ENCODE measurements at places on chromosomes 6 and 20.

DNA sequence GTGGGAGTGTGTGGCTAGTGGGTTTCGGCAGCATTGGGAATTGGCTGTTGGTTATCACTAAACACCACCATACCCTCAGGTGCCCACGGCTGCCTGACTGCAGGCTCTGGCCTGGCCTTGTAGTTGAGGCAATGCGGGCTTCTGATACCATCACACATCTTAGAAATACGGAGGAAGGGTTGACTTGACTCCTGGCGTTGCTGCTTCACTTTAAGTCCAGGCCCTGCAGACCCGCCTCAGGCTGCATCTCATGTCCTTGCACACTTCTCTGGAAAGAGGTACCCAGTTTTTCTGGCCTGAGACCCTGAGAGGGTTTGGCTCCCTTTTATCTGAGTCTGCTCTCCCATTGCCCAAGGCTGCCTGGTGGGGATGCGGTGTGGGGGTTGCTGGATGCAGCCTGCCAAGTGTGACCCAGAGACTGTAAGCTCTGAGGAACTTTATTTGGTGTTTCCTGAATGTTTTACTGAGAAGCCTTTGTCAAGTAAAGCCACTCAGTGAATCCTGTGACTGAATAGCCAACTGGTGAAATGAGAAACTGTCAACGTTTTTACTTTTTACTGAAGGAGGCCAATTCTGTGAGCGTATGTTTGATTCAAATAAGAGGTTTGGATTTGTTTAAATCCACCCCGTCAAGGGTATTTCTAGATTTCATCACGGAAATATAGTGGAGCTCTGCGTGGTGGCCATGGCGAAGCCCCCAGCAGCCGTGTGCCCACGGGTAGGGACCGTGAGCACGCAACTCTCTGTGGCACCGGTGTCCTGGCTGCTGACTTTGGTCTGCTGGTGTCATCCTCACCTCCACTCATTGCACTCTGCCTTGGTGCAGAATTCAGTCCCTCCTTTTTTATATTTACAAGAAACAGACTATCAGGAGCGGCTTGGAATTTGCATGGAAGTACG is 160.1 kb downstream of the DTNBP1 start:
- no peak for DNase-seq

GRCh38 chr20:8433291-8433690 is 301.2 kb downstream of the PLCB1 start:
- no peak for DNase-seq

DNA sequence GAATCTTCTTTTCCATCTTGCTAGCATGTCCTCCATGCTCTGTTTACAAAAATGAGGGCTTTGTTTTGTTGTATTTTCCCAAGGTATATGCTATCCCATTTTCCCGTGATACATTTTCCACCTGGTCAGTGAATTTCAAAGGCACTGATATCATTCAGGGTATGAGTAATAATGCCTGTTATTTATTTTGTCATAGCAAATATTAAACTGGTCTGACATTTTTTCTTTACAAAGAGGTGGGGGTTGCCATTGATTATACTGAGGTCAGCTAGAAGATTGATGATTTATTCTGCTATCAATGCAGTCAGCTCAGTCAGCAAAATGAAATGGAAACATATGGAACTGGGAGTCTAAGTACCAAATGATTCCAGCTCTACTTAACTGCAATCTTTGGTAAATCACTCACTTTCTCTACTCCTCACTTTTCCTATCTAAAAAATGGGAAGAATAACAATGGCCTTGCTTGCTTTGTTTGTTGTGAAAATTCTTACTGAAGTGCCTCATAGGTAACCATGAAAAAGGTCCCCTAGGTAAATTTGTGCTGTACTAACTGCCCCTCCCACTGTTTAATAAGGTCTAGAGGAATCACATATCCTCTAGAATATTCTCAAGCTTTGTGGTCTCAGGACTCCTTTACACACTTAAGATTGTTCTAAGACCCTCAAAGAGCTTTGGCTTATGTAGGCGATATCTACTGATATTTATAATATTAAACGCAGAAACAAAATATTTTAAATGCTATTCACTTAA is 64.0 kb downstream of the ARHGAP18 start:
- no peak for DNase-seq

GRCh38 chr6:64482631-64483030 is 847.0 kb downstream of the PHF3 start:
- DNase-seq: no peak

DNA sequence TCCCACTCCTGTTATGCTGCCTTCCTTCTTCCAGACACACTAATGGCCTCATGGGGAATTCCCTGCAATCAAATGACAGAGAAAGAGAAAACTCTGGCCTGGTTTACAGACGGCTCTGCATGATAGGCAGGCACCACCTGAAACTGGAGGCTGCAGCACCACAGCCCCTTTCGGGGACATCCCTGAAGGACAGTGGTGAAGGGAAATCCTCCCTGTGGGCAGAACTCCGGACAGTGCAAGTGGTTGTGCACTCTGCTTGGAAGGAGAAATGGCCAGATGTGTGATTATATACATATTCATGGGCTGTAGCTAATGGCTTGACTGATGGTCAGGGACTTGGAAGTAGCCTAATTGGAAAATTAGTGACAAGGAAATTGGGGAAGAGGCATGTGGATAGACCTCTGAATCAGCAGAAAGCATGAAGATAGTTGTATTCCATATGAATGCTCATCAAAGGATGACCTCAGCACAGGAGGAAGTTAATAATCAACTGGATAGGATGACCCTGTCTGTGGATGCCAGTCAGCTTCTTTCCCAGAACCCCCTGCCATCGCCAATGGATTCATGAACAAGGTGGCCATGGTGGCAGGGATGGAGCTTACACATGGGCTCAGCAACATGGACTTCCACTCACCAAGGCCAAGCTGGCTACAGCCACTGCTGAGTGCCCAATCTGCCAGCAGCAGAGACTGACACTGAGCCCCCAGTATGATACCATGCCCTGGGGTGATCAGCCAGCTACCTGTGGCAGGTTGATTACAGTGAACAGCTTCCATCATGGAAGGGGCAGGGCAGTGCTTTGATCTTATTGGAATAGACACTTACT is 44.5 kb upstream of the VSX1 start:
- no peak for DNase-seq

DNA sequence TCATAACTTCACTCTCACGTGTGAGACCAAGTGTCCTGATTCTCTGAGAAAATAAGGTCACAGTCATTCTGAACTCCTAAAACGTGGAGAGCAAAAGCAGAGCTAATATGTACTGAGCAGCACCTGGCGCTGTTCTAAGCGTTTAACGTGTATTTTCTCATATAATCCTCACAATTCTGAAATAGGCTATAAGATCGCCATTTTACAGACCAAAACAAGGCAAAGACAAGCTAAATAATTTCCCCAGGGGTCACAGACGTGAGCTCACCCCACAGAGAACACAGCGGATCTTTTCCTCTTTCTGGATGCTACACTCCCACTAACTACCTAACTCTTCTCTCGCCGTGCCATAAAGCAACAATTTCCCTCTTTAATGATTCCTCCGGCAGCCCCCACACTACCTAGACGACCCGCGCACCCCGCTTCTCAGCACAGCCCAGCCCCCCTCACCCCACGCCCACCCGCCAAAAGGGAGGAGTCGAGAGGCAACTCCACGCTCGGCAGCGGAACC is 636 bp downstream of the SUPT3H start:
- no peak for DNase-seq

- no peak for DNase-seq
Observed at GRCh38 chr20:50518270-50518721, 8.1 kb downstream of the PTPN1 start.

GRCh38 chr6:7270320-7271204 is 42.4 kb downstream of the SSR1 start:
- no peak for DNase-seq

DNA sequence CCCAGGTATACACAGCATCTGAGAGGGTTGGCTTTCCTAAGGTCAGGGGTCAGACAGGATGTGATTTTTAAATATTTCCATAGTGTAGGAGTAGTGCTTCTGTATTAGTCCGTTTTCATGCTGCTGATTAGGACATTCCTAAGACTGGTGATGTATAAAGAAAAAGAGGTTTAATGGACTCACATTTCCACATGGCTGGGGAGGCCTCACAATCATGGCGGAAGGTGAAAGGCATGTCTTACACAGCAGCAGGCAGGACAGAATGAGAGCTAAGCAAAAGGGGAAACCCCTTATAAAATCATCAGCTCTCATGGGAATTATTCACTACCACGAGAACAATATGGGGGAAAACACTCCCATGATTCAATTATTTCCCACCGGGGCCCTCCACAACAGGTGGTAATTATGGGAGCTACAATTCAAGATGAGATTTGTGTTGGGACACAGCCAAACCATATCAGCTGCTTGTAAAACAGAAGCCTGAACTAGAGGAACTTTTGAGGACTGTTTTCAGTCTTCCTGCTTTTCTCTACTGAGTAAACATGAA is 91.0 kb upstream of the MEI4 start:
- DNase-seq: no peak

- no peak for DNase-seq
Observed at GRCh38 chr20:24783631-24784492, 165.2 kb upstream of the CST7 start.

GRCh38 chr6:36269834-36270705 is at the start of gene PNPLA1:
PNPLA1 (plus strand) TSS chr6:36270060; CDS start chr6:36270460, 400 bp downstream.
- no peak for DNase-seq

GRCh38 chr6:148307405-148307804 is 35.2 kb upstream of the SASH1 start:
- no peak for DNase-seq

DNA sequence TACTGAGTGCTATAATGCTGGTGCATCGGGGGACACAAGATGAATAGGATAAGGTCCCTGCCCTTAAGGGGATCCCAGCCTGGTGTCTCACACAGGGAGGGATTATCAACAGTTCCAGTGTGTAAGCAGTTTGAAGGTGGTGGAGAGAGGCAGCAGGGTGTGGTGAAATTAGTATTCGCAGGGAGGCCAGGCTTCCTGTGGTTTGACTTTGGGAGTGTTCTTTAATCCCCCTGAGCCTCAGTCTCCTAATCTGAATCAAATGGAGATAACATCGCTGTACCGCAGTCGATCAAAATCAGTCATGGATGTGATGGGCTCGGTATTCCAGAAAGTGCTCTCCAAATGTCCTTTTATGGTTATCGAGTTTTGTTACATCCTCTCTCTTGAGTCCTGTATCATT is 288.1 kb upstream of the SUPT3H start:
- DNase-seq: no peak

DNA sequence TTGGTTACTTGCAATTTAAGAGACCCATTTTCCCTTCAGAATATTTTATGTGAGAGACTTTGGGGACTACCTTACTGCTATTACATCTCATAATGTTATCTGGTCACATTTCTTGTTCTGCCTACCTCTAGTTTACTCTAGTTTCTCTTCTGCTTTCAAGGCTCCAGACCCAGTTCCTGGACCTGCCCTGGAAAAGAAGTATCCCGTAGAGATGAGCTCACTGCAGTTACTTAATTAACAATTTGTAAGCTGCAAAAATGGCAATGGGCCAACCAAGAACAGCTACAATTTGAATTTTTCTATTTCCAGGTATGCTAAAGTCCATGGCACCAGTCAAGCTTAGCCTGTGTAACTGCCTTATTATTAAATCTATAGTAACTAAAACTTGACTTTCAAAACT is 25.0 kb downstream of the TAB2 start:
- no peak for DNase-seq

DNA sequence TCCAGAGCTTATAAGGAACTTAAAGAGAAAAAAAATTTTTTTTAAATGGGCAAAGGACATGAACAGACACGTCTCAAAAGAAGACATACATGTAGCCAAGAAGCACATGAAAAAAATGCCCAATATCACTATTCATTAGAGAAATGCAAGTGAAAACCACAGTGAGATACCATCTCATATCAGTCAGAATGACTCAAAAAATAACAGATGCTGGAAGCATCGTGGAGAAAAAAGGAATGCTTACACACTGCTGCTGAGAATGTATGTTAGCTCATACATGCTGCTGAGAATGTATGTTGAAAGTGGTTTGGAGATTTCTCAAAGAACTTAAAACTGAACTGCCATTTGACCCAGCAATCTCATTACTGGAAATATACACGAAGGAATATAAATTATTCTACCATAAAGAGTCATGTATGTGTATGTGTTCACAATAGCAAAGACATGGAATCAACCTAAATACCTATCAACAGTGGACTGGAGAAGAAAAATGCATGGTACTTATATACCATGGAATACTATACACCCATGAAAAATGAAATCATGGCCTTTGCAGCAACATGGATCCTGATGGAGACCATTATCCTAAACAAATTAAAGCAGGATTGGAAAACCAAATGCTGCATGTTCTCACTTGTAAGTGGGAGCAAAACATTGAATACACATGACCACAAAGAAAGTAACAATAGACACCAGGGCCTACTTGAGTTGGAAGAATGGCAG is 5.2 kb downstream of the OR11A1 start:
- DNase-seq: no peak

DNA sequence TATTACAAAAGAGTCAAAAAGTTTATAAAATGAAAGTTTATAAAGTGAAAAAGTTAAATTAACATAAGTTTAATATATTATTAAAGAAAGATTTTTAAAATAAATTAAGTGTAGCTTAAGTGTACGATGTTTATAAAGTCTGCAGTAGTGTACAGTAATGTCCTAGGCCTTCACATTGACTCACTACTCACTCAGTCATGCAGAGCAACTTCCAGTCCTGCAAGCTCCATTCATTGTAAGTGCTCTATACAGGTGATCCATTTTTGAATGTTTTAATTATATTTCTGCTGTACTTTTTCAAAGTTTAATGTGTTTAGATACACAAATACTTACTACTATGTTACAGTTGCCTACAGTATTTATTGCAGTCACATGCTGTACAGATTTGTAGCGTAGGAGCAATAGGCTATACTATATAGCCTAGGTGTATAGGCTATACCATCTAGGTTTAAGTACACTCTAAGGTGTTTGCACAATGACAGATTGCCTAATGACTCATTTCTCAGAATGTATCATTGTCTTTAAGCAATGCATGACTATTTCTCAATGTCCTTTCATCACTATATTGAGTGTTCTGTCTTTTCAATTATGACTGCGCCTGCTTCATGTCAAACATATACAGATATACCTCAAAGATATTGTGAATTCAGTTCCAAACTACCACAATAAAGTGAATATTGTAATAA is 1110.3 kb upstream of the MAP3K7 start:
- DNase-seq: no peak

DNA sequence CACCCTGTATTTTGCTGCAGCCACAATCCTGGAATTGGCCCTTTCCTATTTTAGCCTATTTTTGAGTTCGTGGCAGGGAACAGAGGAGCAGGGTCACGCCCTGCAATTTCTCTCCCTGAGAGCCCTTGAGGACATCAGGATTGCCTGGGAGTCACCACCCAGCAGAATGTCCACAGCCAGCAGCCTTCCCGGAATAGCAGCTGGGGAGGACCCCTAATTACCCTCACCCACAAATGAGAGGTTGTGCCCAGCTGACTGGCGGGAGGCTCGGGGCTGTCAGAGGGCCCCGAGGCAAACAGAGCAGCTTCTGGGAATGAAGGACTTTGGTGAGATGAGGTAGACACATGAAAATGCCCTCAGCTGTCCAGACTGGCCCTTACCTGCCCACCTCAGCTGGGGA is 165.1 kb downstream of the PREX1 start:
- no peak for DNase-seq

GRCh38 chr20:17882834-17883591 is 85.6 kb downstream of the SNX5 start:
- no peak for DNase-seq
